ENCODE measurements at places on chromosomes 11 and 22.

DNA sequence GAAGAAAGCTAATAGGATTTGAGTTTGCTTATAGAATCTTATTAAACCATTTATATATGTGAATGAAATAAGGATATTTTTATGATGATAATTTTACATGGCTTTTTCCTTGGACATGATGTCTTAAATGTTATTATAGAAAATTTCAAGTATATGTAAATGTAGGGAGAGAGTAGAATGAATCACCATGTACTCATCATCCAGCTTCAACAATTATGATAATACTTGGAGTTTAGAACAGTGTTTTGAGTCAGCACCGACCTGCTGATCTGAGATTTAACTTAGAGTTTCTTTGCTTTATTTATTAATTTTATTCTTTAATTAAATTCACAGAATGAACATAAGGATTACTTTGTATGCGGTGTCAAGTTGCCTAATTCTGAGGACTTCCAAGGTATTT, 193.5 kb downstream of the UVRAG start:
- no peak for DNase-seq

GRCh38 chr11:78299000-78299710, 110.4 kb downstream of the USP35 start:
- no peak for DNase-seq

DNA sequence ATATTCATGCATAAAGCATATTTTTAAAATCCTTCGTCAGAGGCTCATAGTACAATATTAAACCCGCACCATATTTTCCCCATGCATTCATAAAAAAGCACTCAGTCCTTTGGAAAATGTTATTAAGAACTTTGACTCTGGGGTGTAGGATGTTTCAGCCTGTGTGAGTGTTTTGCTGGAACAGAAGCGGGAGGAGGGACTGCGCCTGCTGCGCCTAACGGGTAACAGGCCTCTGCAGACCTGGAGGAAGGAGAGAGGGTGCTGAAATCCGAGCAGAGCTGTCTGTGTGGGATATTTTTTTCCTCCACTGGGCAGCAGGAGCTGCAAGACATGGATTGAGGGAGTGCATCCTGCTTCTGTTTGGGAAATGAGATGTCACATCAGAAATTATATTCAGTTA, 483.0 kb downstream of the BRD1 start:
- no peak for DNase-seq

- DNase-seq, result no peak
These were observed 655.1 kb upstream of the ARHGAP42 start for GRCh38 chr11:100031973-100032372.

DNA sequence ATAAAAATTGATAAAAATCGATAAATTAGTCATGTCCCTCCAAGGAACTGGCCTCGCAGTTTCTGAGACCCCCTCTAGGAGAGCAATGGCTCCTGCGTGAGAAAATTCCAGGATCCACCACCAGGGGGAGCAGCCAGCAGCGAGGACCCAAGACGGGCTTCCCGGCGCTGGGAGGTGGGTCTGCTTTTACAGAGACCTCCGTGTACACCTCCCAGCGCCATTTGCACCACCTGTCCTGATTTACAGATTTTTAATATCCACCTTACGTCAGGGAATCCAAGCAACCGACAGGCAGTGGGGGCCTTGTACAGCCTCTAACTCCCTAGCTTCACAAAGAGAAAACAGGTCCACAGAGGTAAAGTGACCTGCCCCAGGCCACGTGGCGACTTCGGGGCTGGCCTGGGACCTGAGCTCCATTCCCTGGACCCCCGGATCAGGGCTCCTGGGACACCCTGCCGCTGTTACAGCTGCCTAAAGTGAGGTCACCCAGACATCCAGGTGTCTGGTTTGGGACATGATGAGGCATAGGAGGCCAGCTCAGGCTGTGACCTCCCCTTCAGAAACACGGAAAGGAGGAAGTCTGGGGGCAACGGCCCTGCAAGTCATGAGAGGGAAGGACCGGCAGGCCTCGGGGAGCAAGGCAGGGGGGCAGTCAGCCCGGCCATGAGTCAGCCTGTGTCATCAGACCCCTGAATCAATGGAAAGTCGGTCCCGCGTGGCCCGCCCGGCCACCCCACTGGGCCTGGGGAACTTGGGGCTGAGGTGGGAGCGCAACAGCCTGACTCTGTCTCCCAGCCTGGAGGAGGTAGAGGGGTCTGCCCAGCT, 3.5 kb downstream of the OSM start:
- peak; percentile 83 for DNase-seq

- DNase-seq, result no peak
These were observed 78.3 kb downstream of the RNF169 start for GRCh38 chr11:74826901-74827300.

GRCh38 chr11:114678125-114679036, at the start of gene NXPE2:
TSS of gene NXPE2 (plus strand) at chr11:114678527. CDS start at chr11:114678576, 49 bp downstream.
- no peak for DNase-seq

DNA sequence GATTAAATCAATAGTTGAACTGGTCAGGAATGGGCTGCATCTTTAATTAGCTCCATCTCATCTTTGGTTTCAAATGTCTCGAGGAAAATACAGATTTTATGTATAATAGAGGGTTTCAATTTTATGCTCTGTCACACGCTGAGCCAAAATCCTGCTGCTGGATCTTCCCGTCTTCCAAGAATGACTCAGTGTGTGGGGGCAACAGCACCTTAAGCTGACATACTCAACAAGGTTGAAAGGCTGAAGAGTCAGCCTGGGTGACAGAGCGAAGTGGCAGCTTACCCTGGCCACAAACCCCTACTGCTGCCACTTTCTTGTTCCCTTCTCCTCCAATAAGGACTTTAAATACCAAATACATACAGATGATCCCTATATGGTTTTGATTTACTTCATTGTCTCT, 9.0 kb upstream of the PCF11 start:
- DNase-seq, result no peak

DNA sequence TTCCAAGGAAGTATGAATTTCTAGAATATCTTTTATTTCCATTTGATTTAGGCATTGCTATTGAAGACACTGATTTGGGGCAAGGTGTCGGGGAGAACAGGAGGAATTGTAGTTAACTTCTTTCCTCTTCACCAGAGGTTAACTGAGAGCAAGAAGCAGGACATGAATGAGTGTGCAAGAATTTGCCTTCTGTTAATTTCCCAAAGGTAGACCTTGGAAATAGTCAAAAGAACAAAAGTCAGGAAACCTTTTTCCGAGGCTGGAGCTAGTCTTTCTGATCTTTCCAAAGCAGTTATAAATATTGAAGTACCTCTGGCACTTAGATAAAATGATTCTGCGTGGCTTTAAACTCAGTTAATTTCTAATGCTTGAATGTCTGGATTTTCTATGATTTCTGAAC, 66.9 kb downstream of the MTMR3 start:
- DNase-seq, result no peak

- DNase-seq, result no peak
These were observed 48.7 kb downstream of the LDLRAD3 start for GRCh38 chr11:35992548-35992947.

DNA sequence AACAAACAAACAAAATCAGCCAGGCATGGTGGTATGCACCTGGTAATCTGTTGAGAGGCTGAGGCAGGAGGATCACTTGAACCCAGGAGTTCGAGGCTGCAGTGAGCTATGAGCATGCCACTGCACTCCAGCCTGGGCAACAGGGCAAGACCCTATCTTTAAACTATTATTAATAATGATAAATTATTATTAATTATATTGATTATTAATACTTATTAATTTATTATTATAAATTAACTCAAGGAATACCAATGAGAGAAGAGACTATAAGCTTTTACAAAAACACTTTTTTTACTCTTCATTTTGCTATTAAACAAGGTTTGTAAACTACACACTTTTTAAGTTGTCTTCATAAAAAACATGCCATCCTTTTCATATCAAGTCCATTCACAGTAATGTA, 97.7 kb upstream of the APOA1 start:
- DNase-seq, result no peak

DNA sequence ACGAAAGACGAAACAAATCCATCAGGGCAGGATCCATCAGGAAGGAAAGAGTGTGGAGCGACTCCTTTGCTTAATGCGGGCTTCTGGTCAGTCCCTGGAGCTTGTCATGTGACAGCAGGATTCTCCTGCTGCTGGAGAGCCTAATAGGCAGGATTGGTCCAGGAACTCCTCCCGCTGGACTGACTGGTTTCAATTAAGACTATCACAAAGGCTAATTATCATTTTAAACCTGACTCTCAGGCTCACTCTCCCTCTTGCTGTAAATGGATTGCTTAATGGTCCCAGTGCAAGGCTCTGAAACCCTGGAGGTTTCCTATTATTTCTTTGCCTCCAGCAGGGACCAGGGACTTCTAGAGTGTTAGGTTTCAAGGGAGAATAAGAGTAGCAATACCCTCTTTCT, 493.8 kb downstream of the NTM start:
- DNase-seq, result no peak

DNA sequence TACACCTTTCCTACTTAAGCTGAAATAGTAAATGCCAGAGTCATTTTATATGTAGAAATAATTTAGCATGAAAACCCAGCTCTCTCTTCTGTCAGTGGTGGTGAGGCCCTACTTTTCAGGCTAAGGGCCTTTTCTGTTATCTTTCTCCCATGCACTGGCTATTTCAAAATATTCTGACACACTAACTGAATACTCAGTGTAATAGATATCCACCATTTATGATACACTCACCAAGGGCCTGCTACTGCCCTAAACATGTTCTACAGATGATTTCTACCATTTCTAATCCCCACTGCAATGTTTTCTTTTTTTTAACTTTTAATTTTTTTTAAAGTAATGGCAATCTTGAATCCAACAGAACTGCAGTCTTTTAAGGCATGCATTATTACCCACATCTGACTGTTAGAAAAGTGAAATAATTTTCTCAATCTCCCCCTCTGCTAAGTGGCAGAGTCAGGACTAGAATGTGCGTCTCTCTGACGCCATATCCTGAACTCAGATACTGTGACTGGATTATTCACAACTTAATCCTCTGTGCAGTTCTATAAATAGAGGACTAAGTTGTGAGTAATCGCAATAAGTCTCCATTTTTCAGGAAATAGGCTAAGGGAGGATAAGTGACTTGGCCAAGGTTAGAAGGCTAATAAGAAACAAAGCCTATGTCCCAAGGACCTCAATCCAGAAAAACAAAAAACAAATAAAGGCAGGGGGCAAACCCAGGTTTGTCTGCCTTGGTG, 44.0 kb downstream of the GRAMD1B start:
- DNase-seq, result no peak

DNA sequence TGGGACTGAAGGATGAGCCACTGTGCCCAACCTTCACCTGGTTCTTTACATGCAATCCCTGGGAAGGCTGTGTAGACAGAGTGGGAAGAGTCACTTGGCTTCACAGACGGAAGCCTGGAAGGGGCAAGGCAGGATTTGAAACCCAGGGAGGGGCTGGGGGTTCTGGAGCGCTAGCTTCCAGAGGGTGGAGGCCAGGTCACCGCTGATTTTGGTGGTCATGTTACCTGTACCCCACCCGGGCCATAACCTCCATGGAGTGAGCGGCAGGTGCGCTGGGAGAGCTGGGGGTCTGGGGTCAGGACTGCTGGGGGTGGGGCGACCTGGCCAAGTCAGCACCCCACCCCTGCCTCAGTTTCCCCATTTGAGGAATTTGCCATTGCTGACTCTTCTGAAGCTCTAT, 38.3 kb downstream of the PDGFB start:
- no peak for DNase-seq

DNA sequence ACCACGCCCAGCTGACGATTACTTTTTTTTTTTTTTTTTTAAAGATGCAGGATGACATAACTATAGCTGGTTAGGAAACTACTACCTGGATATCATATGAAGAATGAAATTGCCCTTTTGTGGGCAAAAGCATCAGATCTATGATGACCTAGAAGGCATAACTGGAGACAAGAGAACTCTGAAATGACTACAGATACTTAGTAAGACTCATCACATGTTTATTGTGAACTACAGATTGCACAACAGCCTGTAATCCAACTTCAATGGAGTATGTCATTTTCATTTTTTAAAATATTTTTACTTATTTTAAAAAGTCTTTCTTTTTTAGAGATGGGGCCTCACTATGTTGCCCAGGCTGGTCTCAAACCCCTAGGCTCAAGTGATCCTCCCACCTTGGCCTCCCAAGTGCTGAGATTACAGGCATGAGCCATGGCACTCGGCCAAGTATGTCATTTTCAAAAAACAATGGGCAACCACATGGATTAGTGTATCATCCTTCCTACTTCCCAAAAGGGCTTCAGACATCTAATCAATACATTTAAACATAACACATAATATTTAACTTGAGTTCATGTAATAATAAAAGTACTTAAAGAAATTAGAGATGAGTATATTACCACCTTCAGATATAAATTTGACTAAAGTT, 3.3 kb downstream of the MTMR2 start:
- DNase-seq, result no peak

DNA sequence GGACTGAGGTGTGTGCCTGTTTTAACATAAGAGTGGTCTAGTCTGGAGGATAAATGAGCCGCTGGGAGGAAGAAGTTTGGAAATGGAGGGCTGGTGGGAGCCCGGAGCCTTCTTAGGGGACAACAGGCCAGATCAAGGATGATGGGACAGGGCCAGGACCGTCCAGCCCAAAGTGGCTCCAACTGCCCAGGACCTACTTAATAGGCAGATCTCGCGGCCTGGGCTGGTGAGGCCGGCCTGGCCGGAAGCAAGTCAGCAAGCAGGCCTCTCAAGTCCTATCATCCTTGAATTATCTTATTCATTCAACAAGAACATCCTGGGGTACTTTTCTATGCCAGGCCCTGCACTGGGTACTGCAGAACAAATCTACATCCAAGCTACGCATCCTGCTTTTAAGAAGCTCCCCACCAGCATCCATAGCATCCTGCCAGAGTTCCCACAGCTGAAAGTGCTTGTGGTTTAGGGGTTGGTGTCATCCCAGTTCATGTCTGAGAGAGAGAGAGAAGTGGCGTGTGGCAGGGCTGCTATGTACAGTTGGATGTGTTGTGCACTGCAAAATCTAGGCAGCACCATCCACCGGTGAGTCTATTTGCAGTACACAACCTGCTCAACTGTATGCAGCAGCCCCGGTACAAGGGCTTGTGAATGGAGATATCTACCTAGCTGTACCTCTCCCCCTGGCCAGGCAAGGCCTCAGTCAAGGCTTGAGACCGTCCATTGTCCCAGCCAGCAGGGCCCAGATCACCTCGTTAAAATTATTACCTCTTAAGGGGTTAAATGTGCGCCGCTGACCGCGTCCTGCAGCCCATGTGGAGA, 82.1 kb downstream of the FBLN1 start:
- no peak for DNase-seq

DNA sequence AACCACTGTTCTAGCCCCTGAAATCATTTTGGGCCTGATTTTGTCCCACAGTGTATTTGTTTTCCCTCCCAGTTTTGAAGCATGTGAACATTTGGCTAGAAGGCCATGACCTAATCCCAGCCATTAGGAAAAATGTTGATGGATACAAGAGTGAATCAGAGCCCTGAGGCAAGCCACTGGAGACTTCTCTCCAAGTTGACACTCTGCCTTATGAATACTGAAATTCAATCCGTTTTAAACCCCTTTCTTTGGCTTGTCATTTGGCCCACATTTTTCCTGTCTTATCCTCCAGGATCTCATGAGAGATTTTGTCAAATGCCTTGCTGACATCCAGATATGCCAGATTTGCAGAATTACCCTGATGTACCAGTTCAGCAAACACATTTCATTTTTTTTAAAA, 158.8 kb downstream of the FAT3 start:
- DNase-seq, result no peak

- DNase-seq, result no peak
These were observed 21.0 kb upstream of the OR5AK2 start for GRCh38 chr11:56967726-56968125.
